ENCODE measurements at places on chromosomes 4 and X. TPM values are rescaled to one million over a fixed set of nuclear protein-coding genes. Genes with fewer than 3 reads are reported as not detected.

GRCh38 chr4:176775338-176775737 is 17.4 kb downstream of the VEGFC start:
- H3K36me3 ChIP-seq: no peaks in the 10 kb centered on the region
- H3K4me3 ChIP-seq: no peak overlapping the region
- H3K4me1 ChIP-seq: no peaks in the 10 kb centered on the region
- H3K27me3 ChIP-seq: peaks cover 11% of the 10 kb centered on the region
- no peak for DNase-seq
- H3K27ac ChIP-seq: no peak overlapping the region

DNA sequence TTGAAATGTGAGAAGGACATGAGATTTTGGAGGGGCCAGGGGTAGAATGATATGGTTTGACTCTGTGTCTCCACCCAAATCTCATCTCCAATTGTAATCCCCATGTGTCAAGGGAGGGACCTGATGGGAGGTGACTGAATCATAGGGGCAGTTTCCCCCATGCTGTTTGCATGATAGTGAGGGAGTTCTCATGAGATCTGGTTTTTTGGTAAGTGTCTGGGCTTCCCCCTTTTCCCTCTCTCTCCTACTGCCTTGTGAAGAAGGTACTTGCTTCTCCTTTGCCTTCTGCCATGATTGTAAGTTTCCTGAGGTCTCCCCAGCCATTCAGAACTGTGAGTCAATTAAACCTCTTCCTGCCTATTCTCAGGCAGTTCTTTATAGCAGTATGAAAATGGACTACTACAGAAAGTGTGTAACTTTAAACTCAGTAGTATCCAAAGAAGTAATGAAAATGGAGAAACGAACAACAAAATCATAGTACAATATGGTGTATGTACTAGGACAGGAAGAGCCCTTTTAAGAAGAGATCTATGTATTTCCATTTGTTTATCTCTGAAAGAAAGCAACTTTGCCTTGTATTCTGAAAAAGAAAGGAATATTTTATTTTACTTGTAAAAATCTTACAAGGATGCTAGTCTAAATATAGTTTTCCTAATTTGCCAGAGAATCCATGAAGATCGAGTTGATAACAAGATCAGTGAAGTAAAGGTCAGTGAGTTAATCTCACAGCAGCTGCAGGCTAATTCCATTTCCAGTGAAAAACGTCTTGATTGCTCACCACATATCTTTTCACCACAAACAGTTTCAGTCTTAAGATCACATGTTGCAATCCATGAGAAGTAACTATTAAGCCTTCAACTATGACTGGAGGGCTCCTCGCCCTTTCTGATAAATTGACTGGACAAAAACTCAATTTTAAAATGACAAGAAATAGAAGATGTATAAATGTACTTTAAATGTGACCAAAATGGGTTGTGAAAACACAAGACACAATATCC is 20.5 kb downstream of the PKD2 start:
- no peaks in the 10 kb centered on the region for H3K27me3 ChIP-seq
- no peaks in the 10 kb centered on the region for H3K4me1 ChIP-seq
- H3K36me3 ChIP-seq: peaks cover 3% of the 10 kb centered on the region
- DNase-seq: peak; percentile 3

Gene ERVMER34-1
- total RNA-seq: 0.39 TPM

GRCh38 chrX:152601848-152602616 is 35.7 kb upstream of the GABRQ start:
- H3K4me1 ChIP-seq: no peaks in the 10 kb centered on the region
- H3K27me3 ChIP-seq: no peaks in the 10 kb centered on the region
- peak; percentile 42 for DNase-seq
- H3K27ac ChIP-seq: no peak overlapping the region

DNA sequence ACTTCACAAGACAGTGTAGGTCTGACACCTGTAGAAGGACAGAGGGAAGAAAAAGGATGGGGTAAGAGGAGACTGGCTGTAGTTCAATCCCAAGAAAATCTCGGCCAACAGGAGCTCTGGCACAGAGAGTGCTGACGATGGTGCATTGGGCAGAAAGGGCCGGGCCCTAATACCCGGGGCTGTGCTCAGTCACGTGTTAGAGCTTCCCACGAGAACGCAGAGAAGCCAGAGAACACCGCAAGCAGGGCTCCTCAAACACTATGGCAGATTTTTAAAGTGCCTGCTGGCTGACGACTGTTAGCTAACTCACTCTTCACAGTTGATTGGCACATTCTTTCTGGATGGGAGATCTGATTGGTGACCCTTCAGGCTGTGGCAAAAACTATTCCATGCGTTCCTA is 35.5 kb downstream of the EREG start:
- H3K4me3 ChIP-seq: no peak overlapping the region
- no peaks in the 10 kb centered on the region for H3K36me3 ChIP-seq
- no peaks in the 10 kb centered on the region for H3K27me3 ChIP-seq
- no peak for DNase-seq

- no peak overlapping the region for H3K27ac ChIP-seq
- H3K4me1 ChIP-seq: peaks cover 16% of the 10 kb centered on the region
- H3K36me3 ChIP-seq: no peaks in the 10 kb centered on the region
- no peak overlapping the region for H3K4me3 ChIP-seq
- no peaks in the 10 kb centered on the region for H3K27me3 ChIP-seq
- DNase-seq: no peak
These were observed 4.7 kb upstream of the PCDH18 start for GRCh38 chr4:137536789-137537561.

GRCh38 chr4:55444827-55445226 is 49.1 kb downstream of the TMEM165 start:
- H3K4me1 ChIP-seq: no peaks in the 10 kb centered on the region
- no peak overlapping the region for H3K27ac ChIP-seq
- H3K27me3 ChIP-seq: no peaks in the 10 kb centered on the region

Gene PAGE4
- not detected for total RNA-seq

DNA sequence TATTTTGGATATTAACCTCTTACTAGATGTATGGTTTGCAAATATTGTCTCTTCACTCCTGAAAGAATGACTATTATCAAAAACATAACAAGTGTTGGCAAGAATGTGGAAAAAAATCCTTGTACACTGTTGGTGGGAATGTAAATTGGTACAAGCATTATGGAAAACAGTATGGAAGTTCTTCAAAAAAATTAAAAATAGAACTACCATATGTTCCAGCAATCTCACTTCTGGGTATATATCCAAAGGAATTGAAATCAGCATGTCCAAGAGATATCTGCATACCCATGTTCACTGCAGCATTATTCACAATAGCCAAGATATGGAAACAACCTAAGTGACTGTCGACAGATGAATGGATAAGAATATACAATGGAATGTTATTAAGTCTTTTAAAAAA is 61.6 kb upstream of the KIT start:
- no peak overlapping the region for H3K4me3 ChIP-seq
- no peaks in the 10 kb centered on the region for H3K4me1 ChIP-seq
- H3K36me3 ChIP-seq: no peaks in the 10 kb centered on the region
- no peaks in the 10 kb centered on the region for H3K27me3 ChIP-seq
- H3K27ac ChIP-seq: no peak overlapping the region
- no peak for DNase-seq

DNA sequence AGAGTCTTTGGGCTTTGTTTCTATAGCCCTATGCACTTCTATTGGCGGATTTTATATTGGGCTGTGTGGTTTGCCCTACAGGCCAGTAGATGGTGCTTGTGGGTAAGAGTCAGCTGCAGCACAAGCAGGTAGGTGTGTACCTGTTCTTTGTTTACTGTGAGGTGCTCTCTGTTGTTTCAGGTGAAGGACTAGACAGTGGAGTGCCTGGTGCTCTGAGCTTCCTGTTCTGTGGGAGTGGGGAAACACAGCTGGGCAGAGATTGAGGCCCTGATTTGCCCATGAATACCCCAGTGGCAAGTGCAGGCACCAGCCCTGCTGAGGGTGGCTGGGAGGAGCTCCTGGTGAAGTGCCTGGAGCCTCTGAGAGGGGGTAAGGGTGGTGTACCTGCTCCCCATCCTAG is 26.3 kb upstream of the UCP1 start:
- DNase-seq: no peak
- H3K27ac ChIP-seq: no peak overlapping the region
- H3K4me3 ChIP-seq: no peak overlapping the region
- H3K27me3 ChIP-seq: no peaks in the 10 kb centered on the region
- no peaks in the 10 kb centered on the region for H3K4me1 ChIP-seq

GRCh38 chr4:153217440-153217839 is 13.2 kb downstream of the TRIM2 start:
- no peaks in the 10 kb centered on the region for H3K36me3 ChIP-seq
- H3K4me1 ChIP-seq: peaks cover 34% of the 10 kb centered on the region
- H3K27me3 ChIP-seq: no peaks in the 10 kb centered on the region
- no peak for DNase-seq
- no peak overlapping the region for H3K27ac ChIP-seq

- no peak for DNase-seq
- H3K27ac ChIP-seq: peak overlapping the region; percentile 98
- H3K36me3 ChIP-seq: no peaks in the 10 kb centered on the region
- no peaks in the 10 kb centered on the region for H3K27me3 ChIP-seq
These were observed 497 bp upstream of the THAP9 start for GRCh38 chr4:82900066-82900410.

DNA sequence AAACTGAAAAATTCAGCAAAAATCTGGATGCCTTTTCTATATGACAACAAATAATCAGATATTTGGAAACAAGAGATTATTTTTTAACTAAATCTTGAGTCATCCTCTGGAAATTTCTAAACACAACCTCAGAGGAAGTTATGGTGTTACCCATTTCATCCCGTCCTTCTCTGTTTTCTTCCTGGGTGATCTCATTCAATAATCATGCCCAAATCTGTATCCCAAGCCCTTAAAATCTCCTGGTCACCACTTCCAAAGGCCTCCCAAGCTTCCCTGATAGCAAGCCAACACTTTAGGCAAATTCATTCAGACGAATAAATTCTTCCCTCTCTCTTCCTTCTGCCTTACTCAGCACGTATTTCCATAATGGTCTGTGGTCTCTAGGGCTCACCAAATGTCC is 9.7 kb upstream of the SORCS2 start:
- no peak overlapping the region for H3K27ac ChIP-seq
- peaks cover 14% of the 10 kb centered on the region for H3K27me3 ChIP-seq
- H3K4me3 ChIP-seq: no peak overlapping the region
- no peaks in the 10 kb centered on the region for H3K36me3 ChIP-seq

Gene CCKAR
- total RNA-seq: not detected

- H3K4me1 ChIP-seq: peaks cover under 1% of the 10 kb centered on the region
- no peaks in the 10 kb centered on the region for H3K36me3 ChIP-seq
- H3K27ac ChIP-seq: no peak within 1 kb of the TSS
- peak; percentile 85 for DNase-seq
These were observed at the start of gene DGKQ for GRCh38 chr4:973431-974397. Gene DGKQ, minus strand, starts transcription at chr4:973569. Its CDS starts 87 bp downstream, at chr4:973482.

DNA sequence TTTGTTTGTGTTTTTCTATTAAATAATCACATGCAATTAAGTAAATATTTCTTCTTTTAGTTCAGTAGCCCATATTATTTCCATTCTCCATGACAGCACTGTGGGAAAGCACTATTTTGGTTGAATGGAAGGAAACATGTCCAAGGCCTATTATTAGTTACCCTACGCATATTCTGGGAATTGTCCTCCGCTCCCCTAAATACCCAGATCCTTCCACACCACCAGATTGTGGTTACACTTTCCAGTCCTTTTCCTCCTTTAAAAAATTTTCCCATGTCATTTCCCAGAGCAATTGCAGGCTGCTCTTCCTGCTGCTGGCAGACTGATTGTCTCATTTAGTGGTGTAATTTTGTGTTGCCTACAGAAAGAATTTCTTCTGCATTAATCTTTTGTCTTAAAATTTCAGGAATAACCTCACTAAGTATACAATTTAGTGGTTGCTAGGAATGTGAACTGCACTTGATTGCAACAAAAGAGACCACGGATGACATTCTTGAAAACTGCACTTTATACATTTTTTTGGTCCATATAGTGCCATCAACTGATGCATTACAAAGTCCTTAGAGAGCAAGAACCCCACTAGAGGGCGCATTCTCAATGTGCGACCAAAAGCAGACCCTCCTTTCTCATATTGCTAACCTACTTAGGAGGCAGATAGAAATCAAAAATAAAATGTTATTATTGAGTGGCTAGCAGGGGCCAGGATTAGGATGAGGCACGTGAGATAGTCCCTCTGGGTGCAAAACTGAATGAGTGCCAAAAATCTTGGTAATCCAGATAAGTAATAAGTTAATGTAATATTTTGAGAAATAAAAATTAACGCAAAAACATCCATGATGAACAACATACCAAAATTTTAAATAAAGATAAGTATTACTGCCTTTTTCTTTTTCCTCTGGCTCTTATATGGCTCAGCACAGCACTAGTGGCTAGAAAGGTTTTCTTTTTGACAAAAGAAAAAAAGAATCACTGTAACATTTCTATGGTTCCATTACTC is 98.8 kb upstream of the IQCM start:
- H3K36me3 ChIP-seq: no peaks in the 10 kb centered on the region
- peak; percentile 80 for DNase-seq
- peaks cover 16% of the 10 kb centered on the region for H3K4me1 ChIP-seq
- H3K4me3 ChIP-seq: no peak overlapping the region
- H3K27ac ChIP-seq: no peak overlapping the region

DNA sequence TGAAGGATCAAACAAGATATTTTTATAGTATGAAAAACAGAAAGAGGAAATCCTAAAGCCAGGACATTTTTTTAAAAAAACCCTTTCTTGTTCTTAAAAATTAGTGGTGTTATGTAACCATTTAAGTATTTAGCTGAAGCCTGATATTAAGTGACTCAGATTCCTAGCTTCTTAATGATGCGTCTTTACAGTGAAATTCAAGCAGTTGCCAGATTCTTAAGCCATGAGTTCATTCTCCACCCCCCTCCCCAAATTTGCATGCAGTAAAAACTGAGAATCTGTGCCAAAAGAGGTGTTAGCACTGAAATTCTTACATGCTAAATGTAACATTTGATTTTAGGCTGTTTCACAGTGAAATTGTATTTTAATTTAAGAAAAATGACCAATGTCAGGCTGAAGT is 180.8 kb downstream of the RAPGEF2 start:
- peaks cover 57% of the 10 kb centered on the region for H3K4me1 ChIP-seq
- H3K4me3 ChIP-seq: no peak overlapping the region
- peak overlapping the region; percentile 73 for H3K27ac ChIP-seq
- H3K36me3 ChIP-seq: no peaks in the 10 kb centered on the region
- DNase-seq: peak; percentile 91

DNA sequence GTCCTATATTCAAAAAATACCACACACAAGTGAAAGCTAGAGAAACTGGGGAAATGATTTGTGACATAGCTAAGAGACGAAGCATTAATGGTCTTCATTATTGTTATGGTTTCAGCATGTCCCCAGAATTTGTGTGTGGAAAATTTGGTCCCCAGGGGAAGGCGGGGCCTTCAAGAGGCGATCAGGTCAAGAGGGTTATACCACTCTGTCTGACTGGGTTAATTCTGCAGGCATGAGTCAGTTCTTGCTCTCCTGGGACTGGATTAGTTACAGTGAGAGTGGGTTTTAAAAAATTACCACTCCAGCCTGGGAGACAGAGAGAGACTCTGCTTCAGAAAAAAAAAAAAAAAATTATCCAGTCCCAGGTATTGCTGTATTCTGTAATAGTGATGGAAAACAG is 2.1 kb upstream of the MTNR1A start:
- no peak overlapping the region for H3K4me3 ChIP-seq
- H3K36me3 ChIP-seq: no peaks in the 10 kb centered on the region
- H3K27me3 ChIP-seq: peaks cover 5% of the 10 kb centered on the region
- no peak overlapping the region for H3K27ac ChIP-seq
- peaks cover 6% of the 10 kb centered on the region for H3K4me1 ChIP-seq

Gene DCX
- not detected for total RNA-seq

Gene SPP1
- 0.99 TPM for total RNA-seq

- H3K4me3 ChIP-seq: no peak overlapping the region
- H3K27ac ChIP-seq: no peak overlapping the region
- no peaks in the 10 kb centered on the region for H3K4me1 ChIP-seq
- no peaks in the 10 kb centered on the region for H3K27me3 ChIP-seq
- DNase-seq: no peak
These were observed 40.1 kb upstream of the LRPAP1 start for GRCh38 chr4:3572363-3572762.

GRCh38 chrX:136191171-136191570 is 43.8 kb downstream of the FHL1 start:
- no peaks in the 10 kb centered on the region for H3K36me3 ChIP-seq
- no peaks in the 10 kb centered on the region for H3K4me1 ChIP-seq
- no peak overlapping the region for H3K27ac ChIP-seq
- H3K27me3 ChIP-seq: no peaks in the 10 kb centered on the region

Gene CSAG1
- not detected for total RNA-seq

All from A673 (cell line).